Testis (tissue), 5 donors: ENCODE measurements at places on chromosomes 11 and 22. TPM values are rescaled to one million over a fixed set of nuclear protein-coding genes. Genes with fewer than 3 reads are reported as not detected.

MRGPRX3 gene
- not detected for total RNA-seq

OR8D4 gene
- 11.7 TPM for total RNA-seq

- DNase-seq = no peak
These were observed 3.6 kb downstream of the CLCF1 start for GRCh38 chr11:67369801-67370284.

DNA sequence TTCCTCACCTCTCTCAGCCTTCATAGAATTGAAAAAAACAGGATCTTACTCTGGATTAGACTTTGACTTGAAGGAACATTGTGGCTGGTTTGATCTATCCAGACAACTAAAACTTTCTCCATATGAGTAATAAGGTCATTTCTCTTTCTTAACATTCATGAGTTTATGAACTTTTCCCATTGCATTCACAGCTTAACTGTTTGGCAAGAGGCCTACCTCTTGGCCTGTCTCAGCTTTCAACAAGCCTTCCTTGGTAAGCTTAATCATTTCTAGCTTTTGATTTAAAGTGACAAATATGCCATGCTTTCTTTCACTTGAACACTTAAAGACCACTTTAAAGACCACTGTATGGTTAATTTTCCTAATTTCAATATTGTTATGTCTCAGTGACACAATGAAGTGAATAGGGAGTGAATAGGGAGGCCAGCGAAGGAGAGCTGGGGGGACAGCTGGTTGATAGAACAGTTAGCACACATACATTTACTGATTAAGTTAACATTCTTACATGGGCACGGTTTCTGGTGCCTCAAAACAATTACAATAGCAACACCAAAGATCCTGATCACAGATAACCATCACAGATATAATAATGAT lies 17.0 kb downstream of the IMMP1L start:
- no peak for DNase-seq

DNA sequence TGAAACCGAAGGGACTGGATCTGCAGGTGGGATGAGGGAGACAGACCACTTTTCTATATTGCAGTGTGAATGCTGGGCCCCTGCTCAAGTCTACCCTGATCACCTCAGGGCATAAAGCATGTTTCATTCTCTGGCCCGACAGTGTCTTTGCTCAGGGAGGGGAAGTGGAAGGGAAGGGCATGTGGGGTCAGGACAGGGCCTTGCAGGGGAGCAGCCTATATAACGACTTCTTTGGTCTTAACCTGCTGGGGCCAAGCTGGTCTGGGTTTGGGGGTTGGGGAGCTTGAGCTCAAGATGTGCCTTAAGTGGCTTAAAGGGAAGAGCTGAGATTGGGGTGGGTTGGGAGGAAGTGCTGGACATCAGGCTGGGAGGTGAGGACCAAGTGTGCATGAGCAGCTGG lies 86.4 kb downstream of the GDPD4 start:
- no peak for DNase-seq

DNA sequence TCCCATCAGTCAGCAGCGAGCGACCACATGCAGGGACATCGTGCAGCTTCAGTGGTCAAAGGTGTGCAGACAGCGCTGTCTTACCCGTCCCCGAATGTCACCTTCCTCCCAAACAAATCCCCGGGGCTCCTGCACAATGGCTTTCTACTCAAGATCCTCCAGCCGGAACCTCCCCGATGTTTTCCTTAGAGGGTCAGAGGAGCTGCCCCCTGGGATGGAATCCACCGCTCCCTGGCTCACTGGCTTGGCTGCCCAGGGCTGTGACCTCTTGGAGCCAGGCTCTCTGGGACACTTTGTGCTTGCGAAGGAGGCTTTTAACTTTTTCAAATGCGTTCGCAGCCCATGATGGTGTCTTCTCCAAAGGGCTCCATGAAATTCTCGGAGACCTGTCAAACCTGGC lies 17.3 kb upstream of the FGF19 start:
- no peak for DNase-seq

DNA sequence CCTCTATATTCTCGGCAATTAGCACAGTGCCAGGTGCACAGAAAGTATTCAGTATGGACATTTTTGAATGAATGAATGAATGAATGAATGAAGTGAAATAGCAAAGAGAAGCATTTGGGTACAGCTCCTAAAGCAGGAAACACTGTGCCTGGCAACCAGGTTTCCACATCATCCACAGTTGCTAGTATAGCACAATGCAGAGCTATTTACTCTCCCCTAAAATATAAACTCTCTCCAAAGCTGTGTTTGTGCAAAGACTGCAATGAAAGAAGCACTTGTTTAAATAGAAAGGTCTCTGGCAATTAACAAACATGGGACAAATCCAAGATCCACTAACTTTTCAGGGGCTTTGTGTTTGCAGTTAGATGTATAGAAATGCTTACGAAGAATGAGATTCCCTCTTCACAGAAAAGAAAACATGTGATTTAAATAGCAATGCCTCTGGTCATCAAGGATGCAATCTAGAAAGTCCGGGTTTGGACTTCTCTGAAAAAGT lies 103.0 kb upstream of the OPCML start:
- no peak for DNase-seq
